CD8-positive, alpha-beta memory T cell (primary cell): ENCODE measurements at places on chromosomes 3 and 15.

- DNase-seq, result no peak
Observed at GRCh38 chr3:172397716-172398405, 50.4 kb downstream of the GHSR start.

GRCh38 chr15:58537033-58537432, 105.2 kb downstream of the LIPC start:
- no peak for DNase-seq

GRCh38 chr15:73517566-73517965, 74.6 kb downstream of the REC114 start:
- DNase-seq, result no peak

- no peak for DNase-seq
Observed at GRCh38 chr3:192188218-192188835, 539.0 kb downstream of the FGF12 start.

GRCh38 chr3:100335434-100335833, 877 bp downstream of the NIT2 start:
- no peak for DNase-seq

GRCh38 chr3:50242381-50242770, 6.4 kb downstream of the GNAI2 start:
- no peak for DNase-seq

GRCh38 chr15:38477637-38478036, 23.7 kb downstream of the FAM98B start:
- no peak for DNase-seq

GRCh38 chr3:23859012-23859743, 53.4 kb downstream of the UBE2E1 start:
- no peak for DNase-seq

DNA sequence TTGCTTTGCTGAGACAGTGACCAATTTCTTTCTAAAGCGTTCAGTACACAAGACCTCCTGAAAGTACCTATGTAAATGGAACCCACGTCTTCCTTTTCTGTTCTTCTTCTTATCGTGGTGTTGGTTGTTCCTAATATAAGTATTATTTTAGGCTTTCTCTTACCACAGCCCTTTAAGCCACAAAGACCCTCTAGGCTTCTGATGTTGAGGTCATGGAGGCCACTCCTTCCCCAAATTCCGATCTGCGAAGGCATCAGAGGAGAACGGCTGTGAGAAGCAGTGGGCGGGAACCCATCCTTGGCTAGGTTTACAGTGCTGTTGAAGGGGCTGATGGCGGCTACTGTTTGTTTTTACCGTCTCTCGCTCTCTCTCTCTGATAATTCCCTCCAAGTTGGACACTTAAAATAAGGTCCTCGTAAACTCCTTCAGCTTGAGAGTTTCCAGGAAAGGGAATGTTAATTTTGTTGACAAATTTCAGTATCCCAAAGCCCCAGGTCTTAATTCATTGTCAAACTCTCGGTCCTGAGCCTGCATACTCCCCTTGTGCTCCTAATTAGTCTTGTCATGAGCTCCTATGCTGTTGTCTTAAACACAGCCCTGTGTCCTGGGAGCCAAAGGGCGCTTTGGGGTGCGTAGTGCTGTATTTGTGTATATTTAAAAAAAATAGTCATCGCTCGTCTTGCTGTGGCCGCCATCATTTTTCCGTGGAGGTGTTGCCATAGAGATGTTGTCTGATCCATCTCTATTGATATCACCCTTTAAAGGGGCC, 178.8 kb downstream of the OPA1 start:
- no peak for DNase-seq
